Motor neuron (in vitro differentiated cells): ENCODE measurements at places on chromosomes 2 and 18. TPM values are rescaled to one million over a fixed set of nuclear protein-coding genes. Genes with fewer than 3 reads are reported as not detected.

The KCNK3 gene
- total RNA-seq, result 0.13 and 0.62 TPM in 2 replicates

DNA sequence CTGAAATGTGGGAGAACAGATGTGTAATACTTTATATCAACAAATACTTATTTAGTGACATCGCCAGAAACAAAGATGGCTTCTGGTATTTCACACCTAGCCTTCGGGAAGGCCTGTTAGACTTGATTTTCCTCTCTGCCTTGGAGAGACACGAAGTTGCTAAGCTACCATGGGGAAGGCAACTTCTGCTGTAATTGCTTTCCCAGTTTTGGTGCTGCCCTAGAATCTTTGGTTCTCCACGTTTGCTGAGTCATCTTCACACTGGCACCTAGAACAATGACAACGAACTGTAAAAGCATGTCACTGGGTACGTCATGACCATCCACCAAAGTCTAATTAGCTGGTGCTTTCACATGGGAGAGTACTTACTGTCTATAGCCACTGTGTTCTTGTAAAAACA is 58.7 kb upstream of the ACTR3 start:
- peak; percentile 73 for ATAC-seq

The XIRP2 gene
- total RNA-seq, result 0.23 and 0.35 TPM in 2 replicates

- no peak for ATAC-seq
Measured at GRCh38 chr2:7931808-7932207, 750.0 kb upstream of the ID2 start.

GRCh38 chr2:20580690-20581437 is 70.0 kb downstream of the HS1BP3 start:
- no peak for ATAC-seq
